ENCODE measurements at places on chromosomes 2 and 18. TPM values are rescaled to one million over a fixed set of nuclear protein-coding genes. Genes with fewer than 3 reads are reported as not detected.

- H3K27me3 ChIP-seq, result no peaks in the 10 kb centered on the region
- H3K27ac ChIP-seq, result no peak overlapping the region
- H3K36me3 ChIP-seq, result peaks cover 55% of the 10 kb centered on the region
- H3K4me3 ChIP-seq, result no peak overlapping the region
Measured at GRCh38 chr18:79747156-79747845, 50.4 kb upstream of the KCNG2 start.

The DUSP19 gene
- 1.1 TPM for total RNA-seq

- no peak for DNase-seq
- H3K4me1 ChIP-seq, result no peaks in the 10 kb centered on the region
- no peak overlapping the region for H3K27ac ChIP-seq
- no peaks in the 10 kb centered on the region for H3K36me3 ChIP-seq
- no peak overlapping the region for H3K4me3 ChIP-seq
Measured at GRCh38 chr18:61771861-61772260, 120.9 kb downstream of the RNF152 start.

GRCh38 chr2:155727187-155727895 is 605.2 kb downstream of the NR4A2 start:
- no peaks in the 10 kb centered on the region for H3K36me3 ChIP-seq
- no peaks in the 10 kb centered on the region for H3K27me3 ChIP-seq
- no peaks in the 10 kb centered on the region for H3K4me1 ChIP-seq

- no peaks in the 10 kb centered on the region for H3K36me3 ChIP-seq
- no peak for DNase-seq
- H3K4me1 ChIP-seq, result no peaks in the 10 kb centered on the region
- H3K4me3 ChIP-seq, result no peak overlapping the region
- peaks cover 6% of the 10 kb centered on the region for H3K27me3 ChIP-seq
Measured at GRCh38 chr18:70453058-70453775, 164.4 kb downstream of the SOCS6 start.

DNA sequence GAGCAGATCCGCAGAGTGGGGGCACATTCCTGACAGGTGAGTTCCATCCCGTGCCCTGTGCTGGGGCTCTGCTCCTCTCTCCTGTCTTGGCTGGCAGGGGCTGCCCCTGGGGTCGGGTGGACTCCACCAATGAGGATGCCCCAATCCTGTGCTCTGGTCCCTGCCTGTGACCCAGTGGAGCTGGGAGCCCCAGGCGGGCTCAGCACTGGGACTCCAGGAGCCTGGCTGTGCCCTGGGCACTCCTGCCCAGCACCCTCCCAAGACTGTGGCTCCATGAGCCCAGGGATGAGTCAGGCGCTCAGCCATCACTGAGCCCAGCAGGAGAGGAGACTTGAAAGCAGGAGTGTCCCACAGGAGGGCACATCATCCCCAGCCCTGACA is 53.9 kb downstream of the MBP start:
- no peak overlapping the region for H3K4me3 ChIP-seq
- H3K27me3 ChIP-seq, result no peaks in the 10 kb centered on the region
- peaks cover 60% of the 10 kb centered on the region for H3K36me3 ChIP-seq
- H3K27ac ChIP-seq, result no peak overlapping the region
- H3K4me1 ChIP-seq, result peaks cover 77% of the 10 kb centered on the region

The AFF3 gene
- total RNA-seq, result 0.03 TPM

DNA sequence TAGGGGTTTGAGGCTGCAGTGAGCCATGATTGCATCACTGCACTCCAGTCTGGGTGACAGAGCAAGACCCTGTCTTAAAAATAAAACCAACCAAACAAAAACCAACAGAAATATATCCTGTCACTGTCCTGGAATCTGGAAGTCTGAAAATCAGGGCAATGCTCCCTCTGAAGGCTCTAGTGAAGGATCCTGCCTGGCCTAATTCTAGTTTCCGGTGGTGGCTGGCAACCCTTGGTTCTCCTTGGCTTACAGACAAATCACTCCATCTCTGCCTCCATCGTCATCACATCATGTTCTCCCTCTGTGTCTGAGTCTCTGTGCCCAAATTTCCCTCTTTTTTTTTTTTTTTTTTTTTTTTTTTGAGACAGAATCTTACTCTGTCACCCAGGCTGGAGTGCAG is 15.9 kb upstream of the VPS4B start:
- H3K27me3 ChIP-seq, result peaks cover 33% of the 10 kb centered on the region
- peaks cover 2% of the 10 kb centered on the region for H3K4me1 ChIP-seq
- no peaks in the 10 kb centered on the region for H3K36me3 ChIP-seq
- no peak for DNase-seq
- no peak overlapping the region for H3K4me3 ChIP-seq

The DNER gene
- not detected for total RNA-seq

- H3K4me1 ChIP-seq, result peaks cover 25% of the 10 kb centered on the region
- H3K27me3 ChIP-seq, result no peaks in the 10 kb centered on the region
- DNase-seq, result no peak
- no peaks in the 10 kb centered on the region for H3K36me3 ChIP-seq
- no peak overlapping the region for H3K27ac ChIP-seq
- no peak overlapping the region for H3K4me3 ChIP-seq
Measured at GRCh38 chr2:238290715-238291549, 2.5 kb upstream of the PER2 start.

GRCh38 chr2:216881411-216881810 is 21.5 kb upstream of the TNP1 start:
- H3K4me1 ChIP-seq, result peaks cover 27% of the 10 kb centered on the region
- no peak for DNase-seq
- H3K36me3 ChIP-seq, result peaks cover 9% of the 10 kb centered on the region
- H3K4me3 ChIP-seq, result no peak overlapping the region
- H3K27me3 ChIP-seq, result no peaks in the 10 kb centered on the region
- peak overlapping the region; percentile 32 for H3K27ac ChIP-seq

DNA sequence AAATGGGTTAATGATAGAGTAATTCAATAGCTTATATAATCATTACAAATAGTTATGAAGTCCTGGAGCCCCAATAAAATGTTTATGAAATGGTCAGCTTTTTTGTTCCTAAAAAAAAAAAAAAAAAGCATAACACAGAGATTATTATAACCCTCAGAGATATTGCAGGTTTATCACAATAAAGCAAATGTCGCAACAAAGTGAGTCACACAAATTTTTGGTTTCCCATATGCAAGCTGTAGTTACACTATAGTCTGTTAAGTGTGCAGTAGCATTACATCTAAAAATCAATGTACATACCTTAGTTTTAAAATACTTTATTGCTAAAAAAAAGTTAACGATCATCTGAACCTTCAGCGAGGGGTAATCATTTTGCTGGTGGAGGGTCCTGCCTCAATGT is 20.0 kb downstream of the WDFY1 start:
- H3K4me3 ChIP-seq, result no peak overlapping the region
- H3K4me1 ChIP-seq, result peaks cover 39% of the 10 kb centered on the region
- no peaks in the 10 kb centered on the region for H3K27me3 ChIP-seq
- DNase-seq, result no peak

The GULP1 gene
- total RNA-seq, result not detected

- H3K36me3 ChIP-seq, result no peaks in the 10 kb centered on the region
- no peak overlapping the region for H3K27ac ChIP-seq
- no peak overlapping the region for H3K4me3 ChIP-seq
- no peaks in the 10 kb centered on the region for H3K27me3 ChIP-seq
- no peak for DNase-seq
Measured at GRCh38 chr18:53625997-53626599, 598.4 kb downstream of the MBD2 start.

DNA sequence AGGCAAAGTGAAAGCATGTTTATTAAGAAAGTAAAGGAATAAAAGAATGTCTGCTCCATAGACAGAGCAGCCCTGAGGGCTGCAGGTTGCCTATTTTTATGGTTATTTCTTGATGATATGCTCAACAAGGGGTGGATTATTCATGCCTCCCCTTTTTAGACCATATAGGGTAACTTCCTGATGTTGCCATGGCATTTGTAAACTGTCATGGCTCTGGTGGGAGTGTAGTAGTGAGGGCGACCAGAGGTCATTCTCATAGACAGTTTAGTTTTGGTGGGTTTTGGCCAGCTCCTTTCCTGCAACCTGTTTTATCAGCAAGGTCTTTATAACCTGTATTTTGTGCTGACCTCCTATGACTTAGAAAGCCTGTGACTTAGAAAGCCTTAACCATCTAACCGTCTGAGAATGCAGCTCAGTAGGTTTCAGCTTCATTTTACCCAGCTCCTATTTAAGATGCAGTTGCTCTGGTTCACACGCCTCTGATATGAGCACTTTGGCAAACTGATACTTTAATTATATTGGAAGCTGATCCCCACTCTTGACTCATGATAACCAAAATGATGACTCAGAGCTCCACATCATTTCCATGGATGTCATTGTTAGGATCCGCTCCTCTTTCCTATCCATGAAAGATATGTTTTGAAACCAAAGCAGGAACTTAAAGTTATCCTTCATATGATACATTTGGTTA is 14.5 kb upstream of the ERMN start:
- H3K27me3 ChIP-seq, result no peaks in the 10 kb centered on the region
- H3K27ac ChIP-seq, result no peak overlapping the region
- H3K4me3 ChIP-seq, result no peak overlapping the region
- H3K36me3 ChIP-seq, result peaks cover 57% of the 10 kb centered on the region
- no peak for DNase-seq
- peaks cover 9% of the 10 kb centered on the region for H3K4me1 ChIP-seq

- no peak overlapping the region for H3K27ac ChIP-seq
- peaks cover 7% of the 10 kb centered on the region for H3K27me3 ChIP-seq
- DNase-seq, result no peak
- H3K4me3 ChIP-seq, result no peak overlapping the region
- H3K4me1 ChIP-seq, result no peaks in the 10 kb centered on the region
Measured at GRCh38 chr2:226631671-226632070, 167.9 kb downstream of the IRS1 start.

GRCh38 chr18:1053331-1054315 is 149.0 kb downstream of the ADCYAP1 start:
- no peaks in the 10 kb centered on the region for H3K27me3 ChIP-seq
- no peak for DNase-seq
- no peaks in the 10 kb centered on the region for H3K4me1 ChIP-seq
- H3K36me3 ChIP-seq, result no peaks in the 10 kb centered on the region
- H3K4me3 ChIP-seq, result no peak overlapping the region
- no peak overlapping the region for H3K27ac ChIP-seq

The ZNF521 gene
- not detected for total RNA-seq

DNA sequence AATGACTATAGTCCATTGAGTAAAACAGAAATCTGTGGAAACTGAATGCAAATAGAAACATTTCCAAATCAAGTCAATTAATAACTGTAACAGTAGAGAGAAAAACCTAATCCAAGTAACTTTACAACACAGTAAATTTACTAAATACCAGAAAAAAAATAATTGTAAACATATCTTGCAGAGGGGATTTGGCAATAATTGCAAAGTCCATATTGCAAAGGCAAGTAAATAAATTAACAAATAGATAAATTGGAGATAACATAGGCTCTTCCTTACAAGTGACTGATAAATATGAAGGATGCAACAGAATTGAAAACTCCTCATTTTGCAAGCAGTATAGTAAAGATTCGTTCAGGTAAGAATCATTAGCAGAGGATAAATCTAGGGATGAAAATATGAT is 65.0 kb downstream of the SMC6 start:
- no peaks in the 10 kb centered on the region for H3K4me1 ChIP-seq
- no peak overlapping the region for H3K4me3 ChIP-seq
- no peak overlapping the region for H3K27ac ChIP-seq
- H3K36me3 ChIP-seq, result peaks cover 53% of the 10 kb centered on the region

- no peak overlapping the region for H3K4me3 ChIP-seq
- peaks cover 2% of the 10 kb centered on the region for H3K27me3 ChIP-seq
- H3K27ac ChIP-seq, result no peak overlapping the region
- peaks cover 3% of the 10 kb centered on the region for H3K36me3 ChIP-seq
Measured at GRCh38 chr18:54825601-54826344, 2.5 kb upstream of the RAB27B start.

The RANBP2 gene
- total RNA-seq, result 58.9 TPM

DNA sequence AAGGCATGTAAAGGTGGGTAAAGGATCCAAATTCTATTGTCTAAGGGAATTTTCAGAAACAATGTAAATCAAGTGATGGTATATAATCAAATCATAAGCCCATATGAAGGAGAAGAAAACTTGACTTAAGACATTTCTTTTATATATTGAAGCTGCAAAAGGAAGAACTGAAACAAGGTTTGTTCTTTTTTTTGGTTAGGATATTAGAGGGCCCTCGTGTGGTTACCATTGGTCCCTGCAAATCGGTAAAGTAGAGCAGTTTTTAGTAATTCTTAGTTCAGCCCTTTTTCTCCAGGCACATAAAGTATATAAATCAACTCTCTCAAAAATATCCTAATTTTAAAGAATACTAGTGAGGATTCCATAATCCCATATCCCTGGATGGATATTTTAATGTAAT is 105.6 kb upstream of the STK17B start:
- no peaks in the 10 kb centered on the region for H3K27me3 ChIP-seq
- peak overlapping the region; percentile 27 for H3K4me3 ChIP-seq

The HOXD9 gene
- not detected for total RNA-seq

DNA sequence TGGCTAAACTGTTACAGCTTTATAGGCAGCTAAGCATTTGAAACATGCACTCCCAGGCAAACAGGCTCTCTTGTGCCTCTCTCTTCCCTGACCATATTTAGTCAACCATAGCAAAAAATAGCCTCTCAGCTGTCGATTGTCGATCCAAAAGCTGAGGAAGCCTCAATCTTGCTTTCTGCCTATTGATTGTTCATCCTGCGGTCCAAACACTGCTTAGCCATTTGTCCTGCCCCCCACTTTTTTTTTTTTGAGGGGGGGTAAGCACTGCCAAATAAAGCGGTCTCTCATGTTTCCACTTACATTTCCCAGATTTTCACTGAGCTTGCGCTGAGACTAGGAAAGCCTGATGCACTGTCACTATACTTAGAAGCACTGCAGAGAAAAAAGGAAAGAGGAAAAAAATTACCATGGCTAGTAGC is 90.8 kb downstream of the MIB1 start:
- H3K27me3 ChIP-seq, result no peaks in the 10 kb centered on the region
- DNase-seq, result no peak
- no peak overlapping the region for H3K27ac ChIP-seq
- no peak overlapping the region for H3K4me3 ChIP-seq
- H3K36me3 ChIP-seq, result peaks cover 9% of the 10 kb centered on the region

GRCh38 chr2:6831229-6831628 is 34.5 kb downstream of the CMPK2 start:
- no peak for DNase-seq
- H3K4me3 ChIP-seq, result no peak overlapping the region
- H3K27ac ChIP-seq, result no peak overlapping the region
- H3K36me3 ChIP-seq, result peaks cover 48% of the 10 kb centered on the region
- H3K4me1 ChIP-seq, result peaks cover 32% of the 10 kb centered on the region

The CREG2 gene
- 0.98 TPM for total RNA-seq

The KCNS3 gene
- total RNA-seq, result not detected

GRCh38 chr2:119496682-119497081 is 27.6 kb downstream of the SCTR start:
- H3K4me1 ChIP-seq, result no peaks in the 10 kb centered on the region
- no peak overlapping the region for H3K27ac ChIP-seq
- peaks cover 24% of the 10 kb centered on the region for H3K27me3 ChIP-seq
- DNase-seq, result no peak

The CCDC74B gene
- 0.88 TPM for total RNA-seq

Measured in activated CD4-positive, alpha-beta memory T cell treated with anti-CD3 and anti-CD28 coated beads, Interleukin-2, amount 10 ng/mL, durations not matched to agents 7 days and 5 days (primary cell).